ENCODE measurements at places on chromosomes 5 and 9.

- no peak for DNase-seq
Observed at GRCh38 chr9:115553060-115553773, 435.3 kb upstream of the TNC start.

DNA sequence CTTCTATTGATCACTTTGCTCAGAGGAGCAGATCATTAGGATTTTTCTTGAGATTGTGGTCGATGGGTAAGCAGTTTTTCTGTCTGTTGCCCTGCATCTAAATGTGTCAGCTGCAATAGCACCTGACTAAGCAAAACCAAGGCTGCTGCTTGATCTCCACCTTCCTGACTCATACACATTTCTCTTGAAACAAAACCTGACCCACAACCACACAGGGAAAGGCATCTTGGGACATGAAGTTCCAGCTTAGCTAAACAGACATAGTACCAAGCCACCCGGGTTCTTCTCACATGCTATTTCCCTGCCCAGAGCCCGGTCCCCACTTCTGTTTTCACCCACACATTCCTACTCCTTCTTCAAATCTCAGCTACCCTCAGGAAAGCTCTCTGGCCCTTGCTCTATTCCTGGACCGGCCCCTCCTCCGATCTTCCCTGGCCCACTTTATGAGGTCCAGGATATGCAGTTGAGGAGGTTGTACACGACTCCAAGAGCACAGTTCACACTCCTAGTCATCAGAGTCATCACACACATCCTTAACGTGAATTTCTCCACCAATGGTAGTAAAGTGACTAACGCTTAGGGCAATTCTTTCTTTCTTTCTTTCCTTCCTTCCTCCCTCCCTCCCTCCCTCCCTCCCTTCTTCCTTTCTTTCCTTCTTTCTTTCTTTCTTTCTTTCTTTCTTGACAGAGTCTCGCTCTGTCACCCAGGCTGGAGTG, 16.0 kb upstream of the ZBTB43 start:
- DNase-seq, result no peak

DNA sequence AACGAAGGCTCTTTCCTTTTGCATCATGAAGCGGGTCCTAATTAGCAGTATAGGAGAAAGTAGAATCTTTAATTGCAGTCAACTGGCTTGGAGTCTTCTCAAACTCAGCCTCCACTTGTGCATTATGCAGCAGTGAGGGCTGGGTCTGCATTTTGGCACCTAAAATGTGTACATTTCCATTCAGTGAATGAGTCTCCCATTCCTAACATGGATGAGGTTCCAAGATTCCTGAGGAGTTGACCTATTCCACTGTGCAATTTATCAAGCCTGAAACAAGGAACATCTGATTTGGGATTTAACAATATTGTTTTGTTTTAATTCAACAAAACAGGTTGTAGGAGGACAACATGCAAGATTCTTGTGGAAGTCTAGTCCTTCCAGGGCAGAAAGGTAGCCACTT, 171.8 kb upstream of the S1PR3 start:
- no peak for DNase-seq

- no peak for DNase-seq
Observed at GRCh38 chr9:101848485-101848919, 110.1 kb upstream of the GRIN3A start.

- DNase-seq, result peak; percentile 32
Observed at GRCh38 chr5:160198146-160198545, 31.2 kb upstream of the FABP6 start.

DNA sequence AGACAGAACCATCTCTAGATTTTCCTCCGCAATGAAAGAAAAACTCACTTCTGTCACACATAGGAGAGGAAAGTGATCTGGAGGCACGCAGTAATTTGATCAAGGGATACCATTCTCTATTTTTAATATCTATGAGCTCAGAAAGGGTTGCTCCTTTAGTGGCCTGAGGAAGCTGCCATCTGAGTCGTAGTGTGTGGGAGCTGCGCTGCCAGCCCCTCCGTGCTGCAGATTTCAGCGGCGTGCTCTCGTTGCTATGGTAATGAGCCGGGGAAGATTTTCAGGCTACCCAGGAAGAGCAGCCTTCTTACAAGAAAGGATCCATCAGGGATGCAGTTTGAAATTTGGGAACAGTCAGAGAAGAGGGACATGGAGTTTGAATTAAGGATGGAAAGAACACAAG, 17.1 kb upstream of the GOLM1 start:
- no peak for DNase-seq

DNA sequence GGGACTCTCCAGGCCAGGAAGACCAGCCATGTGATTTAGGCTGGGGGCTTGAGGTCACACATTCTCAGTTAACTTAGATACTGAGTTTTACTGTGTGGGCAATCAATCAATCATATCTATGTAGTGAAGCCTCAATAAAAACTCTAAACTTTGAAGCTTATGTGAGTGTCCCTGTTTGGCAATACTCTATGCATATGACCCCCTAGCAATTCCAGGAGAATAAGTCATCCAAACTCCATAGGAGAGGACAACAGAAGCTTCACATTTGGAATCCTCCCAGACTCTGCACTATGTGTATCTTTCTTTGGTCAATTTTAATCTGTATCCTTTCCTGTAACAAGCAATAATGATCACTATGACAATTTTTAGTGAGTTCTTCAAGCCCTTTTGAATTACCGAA, 216.8 kb upstream of the RGMB start:
- no peak for DNase-seq

DNA sequence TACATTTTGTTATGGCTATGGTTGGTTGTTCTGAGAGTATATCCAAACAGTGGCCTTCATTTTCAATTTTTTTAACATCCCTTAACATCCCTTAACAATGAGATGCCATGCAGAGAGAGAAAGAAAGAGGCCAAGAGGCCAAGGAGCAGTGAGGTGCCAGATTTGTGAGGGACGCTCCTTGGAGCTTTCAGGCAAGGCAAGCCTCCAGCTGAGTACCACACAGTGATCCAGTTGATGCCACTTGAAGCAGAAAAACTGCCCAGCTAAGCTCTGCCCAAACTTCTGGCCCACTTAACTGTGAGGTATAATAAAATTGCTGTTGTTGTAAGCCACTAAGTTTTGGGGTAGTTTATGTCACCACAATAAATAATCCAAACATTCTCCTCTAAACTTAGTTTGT, 22.6 kb upstream of the EMB start:
- no peak for DNase-seq

DNA sequence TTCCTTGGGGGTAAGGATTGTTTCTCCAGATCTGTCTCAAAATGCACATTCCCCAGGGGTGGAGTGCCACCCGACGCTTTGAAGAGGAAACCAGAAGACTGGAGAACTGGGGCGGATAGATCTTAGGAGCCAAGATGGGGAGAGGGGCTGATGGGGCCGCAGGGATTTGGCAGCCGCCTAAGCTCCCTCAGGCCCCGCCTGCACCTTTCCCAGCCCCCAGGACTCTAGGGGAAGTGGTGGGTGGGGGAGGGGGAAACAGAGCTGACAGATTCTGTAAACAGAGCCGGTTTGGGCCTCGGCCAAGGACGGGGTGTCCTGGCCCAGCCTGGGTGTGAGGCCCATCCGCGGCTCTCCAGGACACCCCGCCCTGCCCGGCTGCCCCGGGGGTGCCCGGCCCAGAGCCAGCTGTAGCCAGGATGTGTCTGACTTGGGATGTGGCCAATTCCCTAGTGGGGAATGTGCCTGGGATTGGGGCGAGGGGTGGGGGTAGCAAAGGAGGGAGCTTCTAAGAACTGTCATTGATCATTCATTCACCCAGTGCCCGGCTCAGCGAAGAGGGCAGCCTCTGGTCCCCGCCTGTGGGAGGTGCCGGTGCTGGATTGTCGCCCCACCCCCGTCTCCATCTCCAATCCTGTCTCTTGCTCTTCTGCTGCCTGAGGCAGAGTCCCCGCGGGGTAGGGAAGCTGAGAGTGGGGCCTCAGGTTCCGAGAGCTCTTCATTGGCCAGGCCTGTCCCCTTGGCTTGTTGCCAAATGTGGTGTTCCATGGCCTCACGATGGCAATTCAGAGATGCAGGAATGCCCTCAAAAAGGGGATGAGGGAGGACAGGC, 54.8 kb upstream of the CDKN2AIPNL start:
- peak; percentile 96 for DNase-seq

- DNase-seq, result peak; percentile 14
Observed at GRCh38 chr9:125280945-125281344, 19.3 kb downstream of the GAPVD1 start.

DNA sequence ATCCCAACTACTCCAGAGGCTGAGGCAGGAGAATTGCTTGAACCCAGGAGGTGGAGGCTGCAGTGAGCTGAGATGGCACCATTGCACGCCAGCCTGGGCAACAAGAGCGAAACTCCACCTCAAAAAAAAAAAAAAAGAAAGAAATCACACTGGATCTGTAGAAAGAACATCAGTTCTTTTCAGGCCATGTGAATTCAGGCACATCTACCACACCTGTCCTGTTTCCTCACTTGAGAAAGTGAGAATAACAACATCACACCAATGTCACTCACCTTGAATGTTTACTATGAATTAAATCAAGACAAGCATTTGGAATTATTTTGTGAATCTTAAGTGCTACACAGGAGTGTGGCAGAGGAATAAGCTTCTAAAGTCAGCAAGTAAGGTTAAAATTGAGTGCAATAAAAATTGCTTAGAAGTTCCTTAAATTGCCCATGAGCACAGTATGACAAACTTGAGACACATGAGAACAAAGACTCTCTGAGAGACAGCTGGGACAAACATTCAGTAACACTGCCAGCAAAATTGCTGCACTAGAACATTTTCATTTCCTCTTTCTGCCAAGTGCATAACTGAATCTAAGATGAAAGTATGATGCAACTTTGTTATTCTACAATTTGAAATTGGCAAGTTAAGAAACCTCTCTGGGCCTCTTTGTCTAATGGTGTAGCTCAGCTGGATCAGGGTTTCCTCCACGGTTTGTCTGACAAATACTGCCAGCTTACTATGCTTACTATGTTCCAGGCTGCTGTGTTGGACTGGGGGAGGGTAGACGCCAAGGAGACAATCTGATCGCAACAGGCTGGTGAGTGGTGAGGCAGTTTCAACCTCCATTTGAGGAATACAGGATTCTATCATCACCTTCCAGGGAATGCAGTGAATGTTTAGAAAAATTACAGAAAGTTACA, 1.9 kb upstream of the RIC1 start:
- DNase-seq, result peak; percentile 100

GRCh38 chr5:175321927-175322532, 122.0 kb downstream of the DRD1 start:
- DNase-seq, result peak; percentile 51

GRCh38 chr5:155982354-155982753, 344.6 kb upstream of the SGCD start:
- DNase-seq, result no peak

- DNase-seq, result no peak
Observed at GRCh38 chr9:112872019-112872418, 18.7 kb downstream of the SLC46A2 start.

DNA sequence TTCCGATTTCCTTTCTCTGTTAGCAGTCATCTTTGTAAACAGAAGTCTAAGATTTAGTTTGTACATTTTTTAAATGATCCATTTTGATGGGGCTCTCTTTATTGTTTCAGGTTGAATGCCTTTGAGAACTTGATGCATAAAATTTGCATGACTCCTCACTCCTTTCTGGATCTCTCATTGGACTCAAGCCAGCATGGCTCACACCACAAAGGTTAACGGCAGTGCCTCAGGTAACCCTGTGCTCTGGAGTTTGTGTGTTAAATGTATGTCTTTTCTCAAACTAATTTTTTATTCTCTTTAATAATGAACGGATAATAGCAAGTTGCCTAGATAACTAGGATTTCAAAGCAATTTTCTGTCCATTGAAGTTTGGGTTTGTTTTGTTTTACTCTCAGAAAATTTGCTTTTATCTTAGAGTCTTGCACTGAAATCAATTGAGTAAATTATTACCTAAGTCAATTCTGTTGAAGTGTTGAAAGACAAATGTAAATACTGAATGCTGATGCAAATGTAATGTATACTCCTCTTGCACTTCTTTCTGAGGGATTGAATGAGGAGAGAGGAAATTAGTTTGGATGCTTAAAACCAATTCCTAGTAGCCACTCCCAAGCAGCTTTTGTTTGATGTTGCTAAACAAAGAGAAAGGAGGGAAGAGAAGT, 164.6 kb upstream of the DMRT1 start:
- DNase-seq, result no peak

DNA sequence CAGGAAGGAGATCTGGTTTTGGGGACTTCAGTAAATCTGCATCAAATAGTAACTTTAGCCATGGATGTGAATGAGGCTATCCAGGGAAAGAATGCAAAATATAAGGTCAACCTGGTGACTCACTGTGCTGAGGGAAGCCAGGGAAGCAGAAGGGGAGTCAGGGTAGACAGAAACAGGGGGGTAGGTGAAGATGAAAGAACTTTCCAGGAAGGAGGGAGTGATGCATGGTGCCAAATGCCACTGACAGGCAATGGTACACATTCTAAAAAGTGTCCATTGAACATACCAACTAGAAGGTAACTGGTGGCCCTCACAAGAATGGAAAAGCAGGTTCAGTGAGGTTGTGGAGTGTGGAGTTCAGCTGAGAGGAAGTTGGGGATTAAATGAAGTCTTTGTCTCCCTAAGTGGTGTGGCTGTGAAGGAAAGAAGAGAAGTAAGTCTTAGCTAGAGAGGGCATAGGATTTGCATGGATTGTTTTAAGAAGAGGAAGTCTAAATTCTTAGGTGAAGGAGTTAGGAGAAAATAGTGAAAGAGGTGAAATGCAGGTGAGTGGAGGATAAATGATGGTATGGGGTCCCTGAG, 35.5 kb downstream of the PALM2AKAP2 start:
- no peak for DNase-seq

DNA sequence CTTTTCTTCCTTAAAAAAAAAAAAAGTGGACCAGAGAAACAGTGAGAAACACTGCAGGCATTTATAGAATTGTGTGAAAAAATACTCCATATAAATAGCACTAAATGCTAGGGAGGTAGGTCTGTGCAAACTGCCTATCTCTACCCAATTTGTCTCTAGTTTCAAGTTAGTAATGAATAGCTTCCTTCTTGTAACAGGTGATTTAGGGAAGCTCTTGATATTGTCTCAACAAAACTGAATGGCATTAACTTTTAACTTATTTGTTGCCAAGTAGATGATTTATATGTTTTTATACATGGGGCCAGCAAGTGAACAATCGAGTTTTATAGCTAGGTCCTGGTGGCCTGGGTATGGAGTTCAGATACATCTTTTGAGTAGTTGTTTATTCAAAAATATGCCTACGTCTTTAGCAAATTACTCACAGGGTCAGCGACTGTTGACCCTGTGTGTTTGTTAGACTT, 283.6 kb downstream of the NR3C1 start:
- no peak for DNase-seq

GRCh38 chr5:72380492-72381274, 60.5 kb downstream of the PTCD2 start:
- DNase-seq, result peak; percentile 75

DNA sequence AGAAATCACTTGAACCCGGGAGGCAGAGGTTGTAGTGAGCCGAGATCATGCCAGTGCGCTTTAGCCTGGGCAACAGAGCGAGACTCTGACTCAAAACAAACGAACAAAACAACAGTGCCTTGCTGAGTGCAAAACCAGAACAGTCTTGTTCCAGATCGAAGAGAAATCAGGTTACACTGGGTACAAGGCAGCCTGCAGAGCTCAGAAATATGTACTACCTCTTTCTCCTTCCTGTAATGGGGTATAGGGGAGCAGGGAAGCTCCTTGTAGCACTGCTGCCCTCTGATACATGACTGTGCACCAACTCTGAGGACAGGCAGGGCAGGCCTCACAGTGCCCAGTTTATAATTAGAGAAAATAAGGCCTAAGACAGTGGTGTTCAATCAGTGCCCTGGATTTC, 24.7 kb downstream of the TBC1D2 start:
- DNase-seq, result no peak

- DNase-seq, result no peak
Observed at GRCh38 chr5:56813302-56813701, 2.0 kb upstream of the MAP3K1 start.

All from OCI-M1 (cell line).